ENCODE measurements at places on chromosomes 3 and 15. TPM values are rescaled to one million over a fixed set of nuclear protein-coding genes. Genes with fewer than 3 reads are reported as not detected.

The POMGNT2 gene
- 18.2 TPM for total RNA-seq

The GPR15 gene
- not detected for total RNA-seq

The AMOTL2 gene
- 117 TPM for total RNA-seq

The TRPM1 gene
- total RNA-seq = not detected

The HTR3E gene
- not detected for total RNA-seq

Data from smooth muscle cell of the pulmonary artery (primary cell).